GM12864 (cell line): ENCODE measurements at places on chromosomes 13 and 19.

DNA sequence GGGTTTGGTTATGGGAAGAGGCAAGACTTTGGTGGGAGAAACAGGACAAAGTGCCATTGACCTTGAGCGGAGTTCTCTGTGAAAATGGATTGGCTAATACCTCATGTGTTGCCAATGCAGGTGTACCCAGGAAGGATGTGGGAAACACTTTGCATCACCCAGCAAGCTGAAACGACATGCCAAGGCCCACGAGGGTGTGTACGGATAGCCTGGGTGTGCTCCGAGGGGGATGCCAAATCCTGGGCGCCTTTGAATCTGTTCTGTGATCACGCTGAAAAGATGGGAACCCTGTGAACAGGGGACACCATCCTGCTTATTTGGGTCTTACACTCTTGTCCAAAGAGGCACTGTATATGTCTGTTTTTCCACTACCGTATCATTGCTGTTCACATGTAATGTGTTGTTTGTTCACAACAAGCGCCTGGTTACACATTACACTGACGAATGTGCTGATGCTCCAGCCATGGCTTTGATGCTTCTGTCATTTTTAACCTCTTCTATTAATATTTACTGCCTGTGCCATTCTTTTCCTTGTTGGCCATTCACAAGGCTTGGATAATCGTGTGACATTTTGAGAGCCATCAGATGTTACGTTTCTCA, 8.3 kb downstream of the GTF3A start:
- no peak for DNase-seq

- no peak for DNase-seq
These were observed 260.0 kb downstream of the FGF14 start for GRCh38 chr13:102141625-102142472.

GRCh38 chr19:51090471-51090870, 7.8 kb upstream of the KLK14 start:
- no peak for DNase-seq

DNA sequence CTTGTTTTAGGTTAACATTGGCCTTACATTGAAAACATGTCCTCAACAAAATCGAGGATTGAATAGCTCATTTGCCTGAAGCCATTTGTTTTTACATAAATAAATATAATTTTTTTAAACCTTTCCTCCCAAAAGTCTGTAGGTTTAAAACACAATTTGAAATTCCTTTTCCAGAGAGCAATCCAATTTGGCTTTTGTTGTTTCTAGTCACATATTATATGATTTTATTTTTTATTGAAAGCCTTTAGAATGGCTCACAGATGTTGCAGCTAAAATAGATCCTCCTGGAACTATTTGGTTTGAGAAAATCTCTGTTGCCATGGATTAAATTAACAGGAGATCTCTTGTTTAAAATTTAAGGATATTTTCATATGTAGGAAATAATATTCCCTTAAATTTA, 512.6 kb downstream of the KLF5 start:
- no peak for DNase-seq

GRCh38 chr13:94192431-94192975, 287.0 kb downstream of the DCT start:
- DNase-seq: no peak

DNA sequence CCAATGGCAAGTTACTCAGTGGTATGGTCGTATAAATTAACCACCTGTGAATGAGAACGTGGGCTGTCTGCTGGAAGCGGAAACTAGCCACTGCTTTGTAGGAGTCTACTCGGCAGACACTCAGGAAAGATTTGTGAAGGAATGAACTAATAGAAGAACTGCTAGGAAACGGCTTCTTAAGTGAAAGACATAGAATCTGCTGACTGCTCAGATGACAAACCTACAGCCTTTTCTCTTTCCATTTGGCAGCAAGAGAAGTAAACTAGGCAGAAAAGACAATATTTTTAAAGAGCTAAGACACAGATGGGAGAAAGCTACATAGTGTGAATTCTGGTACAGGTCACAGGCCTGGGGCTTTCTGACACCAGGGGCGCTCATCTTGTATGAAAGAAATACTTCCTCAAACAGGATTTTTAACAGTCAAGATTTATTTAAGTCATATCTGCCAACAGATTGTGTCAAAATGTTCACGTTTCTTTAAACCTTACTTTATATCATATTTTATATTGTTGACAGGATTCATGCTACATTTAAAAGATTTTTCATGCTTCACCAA, 78.4 kb downstream of the MIPEP start:
- DNase-seq: no peak

GRCh38 chr13:110187641-110188161, 119.3 kb downstream of the COL4A1 start:
- DNase-seq: no peak

GRCh38 chr19:9849791-9850190, 14.7 kb downstream of the PIN1 start:
- no peak for DNase-seq

- no peak for DNase-seq
These were observed 7.2 kb upstream of the NUP62 start for GRCh38 chr19:49936549-49936948.

DNA sequence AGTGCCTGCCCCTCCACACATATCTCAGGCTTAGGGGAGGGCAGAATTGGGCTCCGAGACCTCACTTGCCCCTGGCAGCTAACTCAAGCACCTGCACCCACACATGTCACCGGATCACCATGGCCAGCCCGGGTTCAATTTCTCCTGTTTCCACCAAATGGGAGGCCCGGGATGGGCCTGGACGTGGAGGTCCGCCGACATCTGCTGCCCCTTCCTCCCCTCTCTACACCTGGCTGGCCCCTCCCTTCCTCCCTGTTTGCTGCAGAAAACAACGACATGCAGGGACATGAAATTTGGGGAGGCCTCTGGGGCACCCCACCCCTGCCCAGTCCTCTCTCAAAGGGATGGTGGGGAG, 1.3 kb downstream of the PRKD2 start:
- no peak for DNase-seq

- DNase-seq: no peak
These were observed 535 bp downstream of the BSG start for GRCh38 chr19:572743-573518.

- DNase-seq: no peak
These were observed 18.8 kb upstream of the MED4 start for GRCh38 chr13:48113756-48114130.

DNA sequence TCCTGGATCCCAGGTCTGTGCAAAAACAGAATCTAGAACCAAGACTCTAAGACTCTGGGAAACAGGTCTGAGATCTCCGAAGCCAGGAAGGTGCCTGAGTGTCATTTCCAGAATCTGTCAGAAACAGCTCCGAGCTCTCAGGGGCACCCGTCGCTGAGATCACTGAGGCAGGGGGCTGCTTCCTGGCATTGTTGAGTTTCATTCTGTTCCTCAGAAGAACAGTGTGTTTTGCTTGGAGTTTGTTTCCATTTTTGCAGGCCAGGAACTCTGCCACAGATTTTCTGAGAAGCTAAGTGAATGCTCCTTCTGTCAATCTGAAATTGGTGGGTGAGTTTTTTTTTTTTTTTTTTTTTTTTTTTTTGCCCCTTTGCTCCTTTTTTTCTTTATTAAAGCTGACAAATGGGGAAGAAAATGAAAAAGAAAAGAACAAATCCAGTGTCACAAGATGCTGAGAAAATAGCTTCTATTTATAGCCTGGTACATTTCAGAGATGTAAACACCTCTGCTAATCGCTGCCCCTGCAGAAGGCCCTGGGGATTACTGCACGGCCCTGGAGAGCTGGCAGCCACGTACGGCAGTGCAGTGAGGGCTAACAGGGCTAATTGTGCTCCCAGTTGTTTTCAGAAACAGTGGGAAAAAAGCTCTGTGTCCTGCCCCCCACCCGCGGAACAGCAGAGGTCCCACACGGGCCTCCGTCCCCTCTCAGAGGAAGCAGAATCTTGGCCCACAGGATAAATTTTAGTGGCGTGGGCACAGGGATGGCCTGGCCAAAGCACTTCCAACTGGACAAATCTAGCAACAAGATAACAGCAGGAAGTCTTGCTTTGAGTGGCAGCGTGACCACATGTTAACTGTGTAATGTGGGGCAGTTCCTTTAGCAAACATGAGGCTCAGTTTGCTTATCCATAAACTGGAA, 237.6 kb upstream of the IRS2 start:
- DNase-seq: no peak

DNA sequence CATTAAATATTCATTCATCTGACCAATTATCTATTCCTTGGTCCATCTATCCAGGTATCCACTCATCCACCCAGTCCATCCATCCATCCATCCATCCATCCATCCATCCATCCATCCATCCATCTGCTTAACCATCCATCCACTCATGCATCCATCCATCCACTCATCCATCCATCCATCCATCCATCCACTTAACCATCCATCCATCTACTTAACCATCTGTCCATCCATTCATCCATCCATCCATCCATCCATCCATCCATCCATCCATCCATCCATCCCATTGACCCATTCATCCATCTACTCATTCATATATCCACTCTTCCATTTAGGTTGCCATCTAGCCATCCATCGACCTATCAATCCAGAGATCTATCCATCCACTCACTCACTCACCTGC, 11.4 kb downstream of the MYBPC2 start:
- no peak for DNase-seq

DNA sequence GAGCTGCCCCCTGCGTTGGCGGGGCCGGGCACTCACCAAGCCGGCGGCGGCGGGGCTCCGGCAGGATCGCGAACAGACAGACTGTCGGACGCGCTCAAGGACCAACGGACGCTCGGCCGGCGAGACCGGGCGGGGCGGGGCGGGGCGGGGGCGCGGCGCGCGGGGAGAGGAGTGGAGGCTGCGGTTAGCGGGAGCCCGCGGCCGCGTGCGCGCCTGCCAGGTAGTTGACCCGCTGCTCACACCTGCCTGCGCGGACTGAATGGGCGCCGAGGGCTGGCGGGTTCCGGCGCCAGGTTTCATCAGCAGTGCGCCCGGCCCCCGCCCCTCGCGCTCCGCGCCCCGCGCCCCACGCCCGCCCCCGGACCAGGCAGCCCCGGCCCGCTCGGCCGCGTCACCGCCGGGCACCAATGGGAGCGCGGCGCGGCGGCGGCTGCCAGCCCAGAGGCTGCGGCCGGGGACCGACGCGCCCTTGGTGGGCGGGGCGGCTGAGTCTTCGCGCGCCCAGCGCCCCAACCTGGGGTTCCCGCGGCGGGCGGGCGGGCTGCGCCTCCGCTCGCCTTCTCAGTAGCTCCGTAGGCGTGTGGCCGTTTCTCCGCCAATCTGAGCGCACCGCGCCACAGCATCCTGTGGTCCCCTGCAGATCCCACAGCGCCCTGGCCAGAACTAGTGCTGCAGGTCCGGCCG, at the start of gene SLC7A1:
TSS of gene SLC7A1 (minus strand) at position 309 of the 684 bp plus-strand sequence. CDS start 59,500 bp downstream, outside the sequence.
- DNase-seq: peak; percentile 62

- no peak for DNase-seq
These were observed 42.5 kb upstream of the C13orf42 start for GRCh38 chr13:51153527-51153926.

- no peak for DNase-seq
These were observed 10.3 kb upstream of the BBC3 start for GRCh38 chr19:47240996-47241918.

DNA sequence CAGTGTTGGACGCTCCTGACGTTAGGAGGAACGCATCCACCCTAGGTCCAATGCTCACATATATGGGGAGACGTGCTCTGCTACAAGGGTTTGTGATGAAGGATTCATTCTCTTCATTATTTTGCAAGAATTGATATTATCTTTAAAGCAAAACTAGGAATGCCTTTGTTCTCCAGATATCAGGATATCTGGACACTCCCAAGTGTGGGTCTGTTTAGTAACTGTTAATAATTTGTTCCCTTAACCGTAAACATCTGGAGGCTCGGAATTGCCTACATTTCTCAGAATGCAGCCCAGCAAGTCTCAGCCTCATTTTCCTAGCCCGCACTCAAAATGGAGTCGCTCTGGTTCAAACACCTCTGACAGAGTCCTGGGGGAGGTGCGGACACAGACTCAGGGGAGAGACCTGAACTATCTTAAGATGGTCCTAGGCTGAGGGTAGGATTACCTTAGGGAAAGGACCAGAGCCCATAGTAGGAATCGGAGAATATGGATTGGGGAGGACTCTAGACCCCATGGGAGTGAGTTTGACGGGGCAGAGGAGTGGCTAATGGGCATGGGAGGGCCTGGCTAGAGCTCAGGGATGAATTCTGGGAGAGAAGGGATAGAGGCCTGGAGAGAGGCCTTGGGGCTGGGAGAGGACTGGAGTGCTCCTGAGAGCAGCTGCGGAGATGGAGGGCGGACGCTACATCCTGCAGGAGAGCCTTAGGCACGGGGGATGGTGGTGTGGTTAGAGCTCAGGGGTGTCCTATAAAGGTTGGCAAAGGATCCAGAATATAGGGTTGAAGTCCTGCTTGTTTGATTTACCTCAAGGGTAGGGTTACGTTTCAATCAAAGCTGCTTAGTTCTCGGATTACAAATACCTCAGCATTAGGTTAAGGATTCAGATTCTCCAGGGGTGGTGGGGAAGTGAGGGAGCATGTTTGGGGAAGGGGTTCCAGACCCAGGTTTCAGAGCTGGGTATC, 43.2 kb downstream of the ZNF331 start:
- DNase-seq: no peak

DNA sequence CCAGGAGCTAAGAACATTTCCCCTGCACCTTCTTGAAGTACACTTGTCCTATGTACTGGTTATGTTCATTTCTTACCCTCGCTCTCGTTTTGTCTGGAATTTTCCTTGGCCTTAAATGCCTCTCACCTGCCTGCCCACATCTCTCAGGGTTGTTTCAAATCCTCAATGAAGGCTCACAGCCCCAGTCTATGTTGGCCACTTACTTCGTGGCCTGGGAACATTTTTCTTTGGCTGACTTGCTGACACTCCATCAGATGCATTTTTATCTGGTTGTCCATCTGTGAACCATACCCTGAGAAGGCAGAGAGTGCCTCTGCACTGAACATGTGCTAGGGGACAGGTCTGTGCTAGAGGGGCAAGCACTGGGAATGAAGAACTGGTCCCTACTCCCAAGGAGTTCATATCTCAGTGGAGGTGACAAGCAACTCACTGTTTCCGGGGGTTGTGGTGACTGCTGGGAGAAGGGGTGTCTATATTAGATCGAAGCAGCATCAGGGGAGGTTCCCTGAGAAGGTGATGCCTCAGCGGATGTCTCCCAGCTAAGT, 53.6 kb downstream of the USPL1 start:
- DNase-seq: no peak

DNA sequence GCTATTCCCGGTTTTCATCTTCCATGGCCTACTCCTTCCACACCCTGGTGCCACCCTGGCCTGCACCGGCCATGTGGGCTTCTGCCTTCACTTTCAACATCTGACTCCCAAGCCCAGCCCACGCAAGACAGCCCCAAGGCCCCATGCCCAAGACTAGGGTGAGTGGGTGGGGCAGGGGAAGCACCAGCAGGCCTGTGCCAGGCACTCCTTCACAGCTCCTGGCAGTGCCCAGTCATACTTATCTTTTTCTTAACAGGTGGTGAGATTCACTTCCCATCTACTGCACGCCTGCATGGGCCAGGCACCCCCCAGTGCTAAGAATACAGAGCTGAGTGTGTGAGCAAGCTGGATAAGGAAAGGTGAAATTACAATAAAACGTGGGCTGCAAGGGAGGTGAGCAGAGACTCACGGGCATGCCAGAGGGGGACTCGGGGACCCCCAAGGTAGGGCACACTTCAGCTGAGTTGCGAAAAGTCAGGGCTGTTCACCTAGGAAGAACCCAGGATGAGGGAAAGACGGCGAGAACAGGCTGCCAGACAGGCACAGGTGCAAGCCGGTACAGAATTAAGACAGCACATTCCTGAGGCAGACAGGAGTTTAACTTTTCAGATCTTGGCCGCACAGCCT, 55.7 kb downstream of the COL4A1 start:
- DNase-seq: no peak
